ENCODE measurements at places on chromosomes 2 and 18. TPM values are rescaled to one million over a fixed set of nuclear protein-coding genes. Genes with fewer than 3 reads are reported as not detected.
A peak's percentile ranks its signal among the peaks of the same experiment; 100 is the strongest.

- DNase-seq, result no peak
- H3K27me3 ChIP-seq, result no peaks in the 10 kb centered on the region
- no peak overlapping the region for H3K27ac ChIP-seq
- H3K36me3 ChIP-seq, result no peaks in the 10 kb centered on the region
- peaks cover 16% of the 10 kb centered on the region for H3K4me1 ChIP-seq
Observed at GRCh38 chr2:224166654-224167053, 127.6 kb upstream of the SERPINE2 start.

GRCh38 chr2:179186126-179186525 lies 78.5 kb downstream of the SESTD1 start:
- no peaks in the 10 kb centered on the region for H3K27me3 ChIP-seq
- 0 out of 2 replicates have a peak, but pooled peaks cover 2% of the 10 kb centered on the region for H3K4me1 ChIP-seq
- DNase-seq, result peak; percentile 61
- H3K36me3 ChIP-seq, result 0 out of 2 replicates have a peak, but pooled peaks cover 1% of the 10 kb centered on the region
- no peak overlapping the region for H3K27ac ChIP-seq

- no peaks in the 10 kb centered on the region for H3K27me3 ChIP-seq
- DNase-seq, result no peak
- H3K27ac ChIP-seq, result no peak overlapping the region
- no peak overlapping the region for H3K4me3 ChIP-seq
Observed at GRCh38 chr18:53126210-53126609, 786.2 kb downstream of the DCC start.

DNA sequence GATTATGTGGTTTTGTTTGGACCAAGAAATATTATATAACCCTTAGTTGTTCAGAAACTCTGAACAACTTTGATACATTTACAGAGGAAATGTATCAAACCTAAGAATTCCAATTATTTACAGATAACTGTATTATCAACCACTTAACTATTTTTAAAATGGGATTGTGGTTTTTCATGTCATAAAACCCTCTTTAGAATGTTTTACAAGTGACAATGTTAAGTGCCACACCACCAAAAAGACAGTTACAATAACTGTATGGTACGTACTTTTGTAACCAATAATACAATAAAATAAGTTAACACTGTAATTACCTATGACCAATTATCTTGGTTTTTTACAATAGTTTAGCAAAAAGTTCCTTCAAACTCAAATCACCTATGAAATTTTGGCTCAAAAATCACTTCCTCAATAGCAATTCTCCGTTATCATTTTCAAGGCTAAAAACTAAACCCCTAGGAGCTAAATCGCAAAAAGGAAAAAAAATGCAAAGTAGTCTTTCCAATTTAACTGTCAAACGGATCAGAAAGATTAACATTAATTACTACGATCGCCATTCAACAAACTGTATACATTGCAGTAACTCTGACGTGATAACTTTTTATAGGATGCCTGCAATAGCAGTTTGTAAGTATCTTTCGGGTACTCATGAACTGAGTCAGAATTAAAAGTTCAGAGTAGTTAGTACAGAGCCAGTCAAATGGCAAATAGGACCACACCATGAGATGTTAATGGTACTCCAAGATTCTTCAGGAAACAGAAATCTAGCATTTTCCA lies 1.5 kb downstream of the ROCK1 start:
- H3K4me1 ChIP-seq, result peaks cover 4% of the 10 kb centered on the region
- H3K36me3 ChIP-seq, result no peaks in the 10 kb centered on the region
- peak overlapping the region; percentile 80 for H3K4me3 ChIP-seq
- peak overlapping the region; percentile 99 for H3K27ac ChIP-seq
- no peaks in the 10 kb centered on the region for H3K27me3 ChIP-seq

DNA sequence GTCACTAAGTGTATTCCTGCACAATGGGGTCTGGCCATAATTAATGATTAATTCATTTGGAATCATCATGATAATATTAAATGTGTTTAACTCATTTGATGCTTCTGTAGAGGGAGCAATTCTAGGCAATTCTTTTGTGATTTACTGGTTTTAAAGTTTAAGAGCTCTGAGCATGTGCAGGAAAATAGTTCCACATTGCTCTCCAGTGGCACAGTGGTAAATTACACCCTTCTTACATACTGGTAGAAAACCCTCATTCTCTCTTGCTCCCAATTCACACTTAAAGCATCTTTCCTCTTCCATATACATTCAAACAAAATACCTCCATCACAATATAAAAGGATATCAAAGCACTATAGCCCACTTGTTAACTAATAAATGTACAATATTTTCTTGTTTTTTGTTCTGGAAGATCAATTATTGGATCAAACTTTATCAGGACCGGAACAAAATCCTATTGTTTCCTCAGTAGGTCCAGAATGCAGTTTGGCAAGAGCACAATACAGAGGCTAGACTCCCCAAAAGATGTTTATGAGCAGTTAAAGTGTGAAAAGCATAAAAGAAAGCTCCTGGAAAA lies 844.3 kb downstream of the MBD2 start:
- H3K27ac ChIP-seq, result no peak overlapping the region
- no peaks in the 10 kb centered on the region for H3K36me3 ChIP-seq
- DNase-seq, result peak; percentile 31
- no peaks in the 10 kb centered on the region for H3K27me3 ChIP-seq

- no peak overlapping the region for H3K27ac ChIP-seq
- H3K36me3 ChIP-seq, result no peaks in the 10 kb centered on the region
- no peaks in the 10 kb centered on the region for H3K27me3 ChIP-seq
- DNase-seq, result no peak
Observed at GRCh38 chr2:228845162-228845925, 425.7 kb downstream of the PID1 start.

The TOGARAM2 gene
- total RNA-seq, result 0.28 TPM
